ENCODE measurements at places on chromosomes 7 and 10.

- no peak for DNase-seq
Observed at GRCh38 chr10:79246606-79247275, 100.5 kb upstream of the PPIF start.

DNA sequence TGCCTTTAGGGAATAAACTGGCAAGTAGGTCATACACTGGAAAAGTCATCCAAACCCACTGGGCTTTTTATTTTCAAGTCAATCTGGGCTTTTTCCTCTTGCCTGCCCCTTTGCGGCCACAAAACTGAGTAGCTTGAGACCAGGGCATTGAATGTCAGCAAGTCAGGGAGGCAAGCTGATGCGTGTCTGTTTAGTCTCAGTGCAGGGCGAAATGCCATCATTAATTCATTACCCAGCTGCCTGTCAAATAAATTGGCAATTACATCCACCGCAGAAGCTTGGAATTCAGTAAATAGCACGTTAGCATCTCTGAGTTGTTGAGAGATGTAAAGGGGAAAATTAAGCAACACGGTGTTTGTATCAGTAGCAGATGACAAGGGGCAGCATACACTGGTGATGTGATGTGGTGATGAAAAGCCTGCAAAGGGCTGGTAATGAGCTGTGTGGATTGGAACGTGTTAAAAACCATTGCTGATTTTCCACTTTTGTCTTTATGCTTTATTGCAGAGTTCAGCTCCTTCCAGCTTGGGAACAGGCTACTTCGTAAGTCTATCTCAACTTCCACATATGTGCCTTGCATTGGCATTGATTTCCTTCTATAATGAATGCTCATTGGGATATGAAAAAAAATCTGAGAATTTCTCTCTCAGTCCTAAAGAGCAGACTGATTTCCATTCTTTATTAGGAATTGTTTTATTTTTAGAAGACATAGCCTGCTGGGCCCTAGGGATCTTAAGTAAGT, 535.9 kb downstream of the AUTS2 start:
- DNase-seq: no peak

DNA sequence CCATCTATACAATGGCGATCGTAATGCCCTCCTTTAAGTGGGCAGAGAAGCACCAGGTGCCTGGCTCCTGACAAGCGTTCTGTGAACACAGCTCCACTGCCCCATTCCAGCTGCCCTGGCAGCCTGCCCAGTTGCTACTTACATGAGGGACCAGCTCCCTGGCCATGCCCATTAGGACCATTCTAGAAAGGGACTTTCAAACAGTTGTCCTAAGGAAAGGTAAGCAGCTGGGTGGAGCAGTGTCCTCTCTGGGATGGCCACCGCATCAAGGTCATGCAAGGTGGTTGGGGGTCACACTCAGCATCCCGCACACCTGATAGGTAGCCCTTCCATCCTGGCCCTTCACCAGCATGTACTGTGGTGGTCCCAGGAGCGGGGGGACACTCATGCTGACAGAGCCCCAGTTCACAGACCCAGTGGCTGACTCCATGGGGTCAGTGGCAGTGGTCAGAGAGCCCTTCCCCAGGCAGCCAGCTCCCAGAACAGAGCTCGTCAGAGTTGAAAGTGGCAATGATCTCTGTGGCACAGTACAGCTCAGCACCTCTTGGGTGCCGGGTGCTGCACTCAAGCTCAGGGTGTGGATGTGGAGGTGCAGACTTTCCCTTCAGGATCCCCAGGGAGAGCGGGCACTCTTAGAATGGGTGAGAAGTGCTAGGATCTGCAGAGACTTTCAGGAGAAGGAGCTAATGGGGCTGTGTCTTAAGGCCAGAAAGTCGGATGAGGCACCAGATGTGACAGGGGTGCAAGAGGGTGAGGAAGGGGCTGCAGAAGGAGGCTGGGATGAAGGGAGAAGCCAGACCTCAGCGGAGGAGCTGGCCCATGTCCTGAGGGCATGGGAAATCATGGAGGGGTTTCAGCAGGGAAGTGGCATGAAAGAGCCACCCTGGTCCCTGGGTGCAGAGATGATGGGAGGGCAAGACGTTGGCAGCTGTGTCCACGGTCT, 10.9 kb downstream of the MMRN2 start:
- DNase-seq: no peak

DNA sequence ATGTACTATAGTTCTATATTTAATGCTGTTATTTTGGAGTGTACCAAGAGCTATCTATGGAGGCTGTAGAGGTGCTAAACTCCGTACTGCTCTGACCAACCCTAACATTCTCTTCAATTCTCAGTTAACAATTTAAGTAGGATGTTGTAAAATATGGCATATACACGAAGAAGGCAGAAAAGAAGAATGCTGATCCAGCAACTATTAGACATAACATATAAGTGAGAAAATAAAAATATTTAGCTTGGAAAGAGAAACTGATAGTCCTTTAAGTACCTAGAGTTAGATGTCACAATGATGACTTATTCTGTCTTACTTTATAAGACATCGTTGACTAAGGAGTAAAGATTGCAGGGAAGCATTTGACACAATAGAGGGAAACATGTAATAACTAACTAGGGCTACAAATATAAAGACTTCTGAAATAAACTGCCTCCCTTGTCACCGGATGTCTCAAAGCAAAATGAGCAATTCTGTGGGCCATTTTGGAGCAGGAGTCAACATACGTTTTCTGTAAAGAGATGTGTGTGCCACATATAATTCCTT, 159.5 kb downstream of the CPEB3 start:
- DNase-seq: no peak

DNA sequence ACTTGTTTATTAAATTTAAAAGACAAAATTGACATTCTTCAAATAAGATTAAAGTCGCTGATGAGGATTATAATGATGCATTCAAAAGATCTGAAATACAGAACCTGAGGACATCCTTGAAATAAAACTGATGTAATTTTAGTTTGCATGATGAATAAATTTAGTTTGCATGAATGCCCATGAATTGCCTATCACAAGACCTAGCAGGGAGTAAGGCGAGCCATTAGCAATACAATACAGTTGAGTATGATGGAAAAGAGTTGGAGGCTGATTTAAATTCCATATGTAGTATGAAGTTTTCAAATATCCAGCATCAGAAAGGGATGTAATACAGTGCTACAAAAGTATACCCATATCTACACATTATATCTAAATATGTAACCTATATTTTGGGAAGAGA, 321.3 kb downstream of the CACNA2D1 start:
- no peak for DNase-seq

GRCh38 chr7:141991140-141991539, 4.5 kb upstream of the MGAM start:
- DNase-seq: no peak
